ENCODE measurements at places on chromosomes 2 and 18.

GRCh38 chr2:203383038-203383437 lies 54.8 kb downstream of the ABI2 start:
- no peak for DNase-seq

DNA sequence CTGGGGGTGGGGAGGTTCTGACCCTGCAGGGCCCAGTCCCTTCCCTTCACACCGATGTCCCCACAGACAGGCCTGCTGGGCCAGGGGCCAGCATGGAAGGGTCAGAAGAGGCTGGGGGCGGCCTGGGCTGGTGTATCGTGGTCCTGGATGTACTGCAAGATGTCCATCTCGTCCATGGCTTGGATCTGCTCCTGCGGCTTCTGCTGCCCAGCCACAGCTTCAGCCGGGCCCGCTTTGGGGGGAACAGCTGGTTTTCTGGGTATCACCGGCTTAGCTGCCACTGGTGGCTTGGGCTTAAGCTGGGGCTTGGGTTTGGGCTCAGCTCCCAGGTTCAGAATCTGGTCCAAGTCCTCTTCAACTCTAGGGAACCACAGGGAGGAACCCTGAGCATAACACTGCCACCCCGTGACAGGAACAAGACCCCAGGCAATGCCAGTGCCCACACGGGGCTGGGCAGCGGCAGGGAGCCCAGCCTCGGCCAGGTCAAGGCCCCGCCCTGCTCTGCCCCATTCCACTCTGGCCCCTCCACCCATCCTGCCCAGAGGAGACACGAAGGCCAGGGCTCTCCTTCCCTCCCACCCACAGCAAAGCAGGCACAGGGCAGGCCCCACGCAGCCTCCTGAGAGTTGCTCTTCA lies 31.9 kb downstream of the HS1BP3 start:
- DNase-seq = no peak

GRCh38 chr2:190879474-190880377 lies 895 bp upstream of the GLS start:
- DNase-seq = no peak

- DNase-seq = no peak
Observed at GRCh38 chr2:217873371-217873770, 129.4 kb downstream of the TNS1 start.

- no peak for DNase-seq
Observed at GRCh38 chr2:75041226-75041625, 82.8 kb downstream of the POLE4 start.

DNA sequence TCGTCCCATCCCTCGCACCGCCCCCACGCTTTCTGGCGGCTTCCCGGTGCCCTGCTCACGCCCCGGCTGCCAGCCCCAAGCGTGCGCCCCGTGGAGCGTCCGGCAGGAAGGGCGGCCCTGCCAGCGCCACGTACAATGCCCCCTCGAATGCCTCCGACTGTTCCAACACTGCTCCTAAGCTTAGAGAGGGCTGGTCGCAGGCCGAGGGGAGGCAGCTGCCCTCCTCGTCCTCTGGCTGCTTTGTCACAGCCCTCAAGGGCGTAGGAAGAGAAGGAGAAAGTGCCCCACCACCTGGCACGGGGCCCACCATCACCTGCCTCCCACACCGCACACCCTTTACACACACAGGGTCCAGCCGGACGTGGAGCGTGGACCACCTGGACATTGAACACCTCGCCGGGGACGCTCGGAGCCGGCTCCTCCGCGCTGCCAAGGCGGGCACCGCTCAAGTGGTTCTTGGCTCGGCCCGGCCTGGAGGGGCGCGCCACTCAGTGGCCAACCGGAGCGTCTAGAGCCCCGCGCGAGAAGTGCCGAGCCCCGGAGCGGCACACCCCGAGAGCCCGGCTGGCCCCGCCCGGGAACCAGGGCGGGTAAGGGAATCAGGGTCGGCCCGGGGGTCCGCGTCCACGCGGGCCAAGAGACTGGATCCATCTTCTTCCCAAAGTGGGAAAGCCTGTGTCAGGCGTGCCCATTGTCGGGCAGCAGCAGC lies 830 bp downstream of the DNER start:
- DNase-seq = peak; percentile 84

- DNase-seq = no peak
Observed at GRCh38 chr2:63046961-63047320, 3.7 kb upstream of the OTX1 start.

DNA sequence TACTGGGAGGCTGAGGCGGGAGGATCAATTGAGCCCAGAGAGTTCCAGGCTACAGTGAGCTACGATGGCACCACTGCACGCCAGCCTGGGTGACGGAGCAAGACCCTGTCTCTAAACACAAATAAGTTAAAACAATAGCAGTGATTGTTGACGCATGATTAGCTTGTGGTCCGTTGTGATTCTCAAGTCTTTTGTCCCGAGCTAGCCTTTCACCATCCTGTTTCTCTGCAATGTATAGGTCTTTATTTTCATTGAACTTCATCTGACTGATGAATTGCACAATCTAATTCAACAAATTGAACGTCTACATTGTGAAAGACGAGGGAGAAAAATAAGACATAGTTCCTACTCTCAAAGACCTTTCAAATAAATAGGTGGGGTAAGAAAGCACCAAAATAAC lies 8.8 kb upstream of the FZD7 start:
- DNase-seq = no peak

DNA sequence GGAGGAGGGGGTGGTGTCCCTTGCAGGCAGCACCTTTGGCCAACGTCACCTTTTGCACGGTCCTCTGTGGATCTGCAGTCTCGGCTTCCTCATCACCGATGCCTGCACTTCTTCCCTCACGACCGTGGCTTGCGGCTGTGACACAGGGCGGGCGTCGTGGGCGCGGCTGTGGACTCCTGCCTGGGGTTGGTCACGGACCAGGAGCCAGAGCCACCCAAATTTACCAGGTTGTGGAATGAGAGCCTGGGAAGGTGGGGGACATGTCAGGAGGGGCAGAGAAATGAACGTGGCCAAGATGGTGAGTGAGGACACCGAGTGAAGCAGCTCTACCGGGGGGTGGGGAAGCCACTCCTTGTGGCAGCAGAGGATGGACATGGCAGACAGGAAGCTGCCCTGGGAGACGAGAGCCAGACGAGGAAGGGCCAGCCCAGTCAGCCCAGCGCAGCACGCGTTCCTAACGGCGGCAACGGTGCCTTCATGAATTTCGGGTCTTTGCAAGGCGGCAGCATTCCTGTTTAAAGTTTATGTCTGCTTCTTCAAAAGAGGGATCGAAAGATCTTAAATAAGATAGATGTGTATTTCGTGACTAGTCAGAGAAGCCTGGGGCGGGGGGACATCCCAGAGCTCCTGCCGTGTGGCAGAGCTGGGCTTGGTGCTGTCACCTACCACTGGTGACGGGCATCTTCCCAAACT lies 84.2 kb downstream of the LRRFIP1 start:
- no peak for DNase-seq

DNA sequence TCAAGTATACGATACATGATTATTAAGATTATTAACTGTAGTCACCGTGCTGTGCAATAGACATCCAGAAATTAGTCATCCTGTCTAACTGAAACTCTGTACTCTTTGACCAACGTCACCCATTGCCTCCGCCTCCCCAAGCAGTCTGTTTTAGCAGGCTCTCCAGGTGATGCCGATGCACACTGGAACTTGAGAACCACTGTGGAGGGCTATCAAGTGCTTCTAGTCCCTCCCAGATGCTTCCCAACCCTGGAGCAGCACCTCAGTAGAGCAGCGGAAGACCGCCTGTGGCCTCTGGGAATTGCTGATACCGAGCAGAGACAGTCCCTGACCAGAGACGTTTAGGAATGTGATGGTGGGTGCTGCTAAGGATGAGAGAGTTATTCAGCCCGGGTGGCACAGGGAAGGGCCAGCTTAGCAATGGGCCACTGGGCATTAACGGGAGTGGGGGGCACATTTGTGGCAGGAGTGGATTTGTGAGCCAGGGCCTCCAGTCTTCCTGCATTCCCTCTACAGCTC lies 50.7 kb downstream of the LIPG start:
- peak; percentile 56 for DNase-seq

- no peak for DNase-seq
Observed at GRCh38 chr2:102581911-102582310, 37.4 kb upstream of the SLC9A2 start.

GRCh38 chr2:41595240-41595639 lies 452.6 kb upstream of the PKDCC start:
- DNase-seq = no peak

GRCh38 chr2:206856513-206856912 lies 82.8 kb upstream of the CPO start:
- DNase-seq = no peak

DNA sequence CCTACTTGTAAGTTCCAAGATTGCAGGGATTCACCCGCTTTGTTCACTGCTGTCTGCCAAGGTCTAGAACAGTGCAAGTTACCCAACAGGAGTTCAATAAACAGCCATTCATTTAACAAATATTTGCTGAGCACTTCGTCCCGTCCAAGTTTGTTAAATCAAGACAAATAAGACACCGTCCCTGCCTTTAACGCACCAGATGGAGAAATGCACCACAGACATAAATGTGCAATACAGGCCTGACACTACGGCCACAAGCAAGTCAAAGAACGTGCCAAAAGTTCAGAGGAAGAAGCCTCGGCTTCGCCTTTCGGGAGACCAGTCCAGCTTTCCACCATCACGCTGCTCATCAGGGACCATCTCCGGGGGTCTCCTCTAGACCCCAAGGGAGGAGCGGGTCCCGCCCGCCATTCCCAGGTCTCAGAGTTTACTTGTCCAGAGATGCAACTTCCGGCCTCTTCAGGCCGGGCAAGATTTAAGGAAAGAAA lies 429 bp downstream of the C2orf76 start:
- DNase-seq = no peak

GRCh38 chr18:9711361-9712129 lies 3.4 kb downstream of the RAB31 start:
- DNase-seq = no peak

DNA sequence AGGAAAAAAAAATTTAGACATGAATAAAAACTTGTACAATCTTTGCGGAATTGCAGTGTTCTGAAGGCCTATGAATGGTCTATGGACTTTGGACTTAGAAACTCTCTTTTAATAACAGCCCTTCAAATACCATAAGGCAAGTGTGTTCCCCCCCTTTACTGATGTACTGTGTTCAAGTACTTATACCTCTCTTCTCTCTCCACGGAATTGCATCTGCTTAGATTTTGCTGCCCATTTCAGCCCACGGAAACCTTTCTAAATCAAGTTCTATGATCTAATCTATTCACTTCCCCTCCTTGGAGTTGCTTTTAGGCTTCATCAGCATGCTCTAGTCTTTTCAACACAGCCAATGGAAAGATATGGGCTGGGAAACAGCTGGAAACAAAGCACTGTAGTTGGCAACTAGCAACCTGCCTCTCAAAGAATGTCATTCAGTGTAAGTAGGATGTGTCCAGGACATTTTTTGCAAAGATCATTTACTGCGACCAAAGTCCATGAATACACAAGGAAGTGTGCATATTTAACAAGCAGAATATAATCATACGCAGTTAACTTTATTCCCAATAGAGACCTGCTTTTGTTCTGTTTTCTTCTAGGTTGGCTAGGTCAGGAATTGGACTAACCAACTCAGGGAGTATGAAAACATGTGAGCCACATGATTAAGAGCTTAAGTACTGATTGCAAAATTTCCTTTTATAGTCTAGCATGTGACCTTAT lies 58.0 kb downstream of the SLC40A1 start:
- DNase-seq = no peak

DNA sequence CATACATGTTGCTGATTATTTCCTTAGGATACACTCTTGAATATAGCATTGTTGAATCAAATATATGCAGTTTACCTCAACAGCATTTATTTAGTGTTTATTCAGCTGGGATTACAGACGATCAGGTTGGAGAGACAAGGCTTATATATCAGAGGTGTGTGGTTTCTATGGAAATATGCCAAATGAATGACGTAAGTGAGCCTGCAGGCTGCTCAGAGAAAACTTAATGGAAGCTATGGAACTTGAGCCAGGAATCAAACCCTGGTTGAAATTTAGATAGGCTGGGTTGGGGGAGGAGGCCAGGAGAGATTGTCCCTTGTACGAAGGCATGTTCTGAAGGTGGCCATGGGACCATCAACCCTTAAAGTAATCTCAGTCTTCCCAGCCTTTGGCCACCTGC lies 79.5 kb downstream of the INPP4A start:
- no peak for DNase-seq

- no peak for DNase-seq
Observed at GRCh38 chr2:236083934-236084333, 84.3 kb downstream of the GBX2 start.

DNA sequence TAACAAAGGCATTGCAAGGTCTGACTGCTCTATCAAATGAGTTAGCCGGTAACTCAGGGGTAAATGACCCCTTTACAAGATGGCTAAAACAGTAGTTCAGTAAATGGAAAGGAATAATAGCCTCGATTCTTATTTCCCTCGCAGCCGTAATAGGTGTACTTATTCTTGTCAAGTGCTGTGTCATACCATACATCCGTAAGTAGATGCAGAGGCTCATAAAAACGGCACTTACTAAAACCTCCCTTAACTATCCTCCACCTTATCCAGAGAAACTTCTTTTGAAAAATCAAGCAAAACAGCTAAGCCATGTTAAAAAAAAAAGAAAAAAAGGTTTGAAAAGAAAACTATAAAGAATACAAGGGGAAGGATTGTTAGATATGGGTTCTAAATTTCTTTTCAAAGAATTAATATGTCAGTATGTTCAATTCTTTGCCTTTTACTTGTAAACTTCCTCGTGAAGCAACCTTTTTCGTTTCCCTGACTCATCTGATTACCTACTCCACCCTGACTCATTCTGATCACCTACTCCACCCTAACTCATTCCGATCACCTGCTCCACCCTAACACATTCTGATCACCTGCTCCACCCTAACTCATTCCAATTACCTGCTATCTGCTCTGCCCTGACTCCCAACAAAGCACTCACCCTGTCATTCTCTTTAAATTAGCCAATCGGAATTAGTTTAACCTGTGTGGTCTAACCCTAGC lies 127.5 kb downstream of the SPAG16 start:
- DNase-seq = no peak

GRCh38 chr2:101223814-101224231 lies 28.9 kb upstream of the CNOT11 start:
- DNase-seq = no peak

- DNase-seq = no peak
Observed at GRCh38 chr2:221437056-221437455, 135.0 kb downstream of the EPHA4 start.

DNA sequence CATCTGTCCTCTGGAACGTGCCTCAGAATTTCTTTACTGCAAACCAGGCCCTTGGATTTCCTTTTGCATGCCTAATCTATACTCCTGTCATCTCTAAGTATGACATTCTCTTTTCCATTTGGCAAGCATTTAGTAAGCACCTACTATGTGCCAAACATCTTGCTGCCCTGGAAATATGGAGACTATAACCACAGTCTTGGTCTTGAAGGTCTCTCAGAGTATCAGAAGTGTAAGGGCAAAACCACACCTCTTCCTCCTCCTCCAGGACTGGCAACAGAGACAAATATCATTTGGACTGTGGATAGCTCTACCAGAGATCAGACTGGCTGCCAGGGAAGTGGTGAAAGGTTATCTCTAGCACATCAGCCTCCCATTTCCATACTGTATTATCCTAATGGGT lies 11.4 kb downstream of the DOCK10 start:
- no peak for DNase-seq

Data from H1 (cell line).